Activated CD8-positive, alpha-beta memory T cell treated with anti-CD3 and anti-CD28 coated beads for 1 hour (primary cell): ENCODE measurements at places on chromosomes 6 and 20.

GRCh38 chr6:79630883-79631692 is at the start of gene SH3BGRL2:
TSS of gene SH3BGRL2 (plus strand) at chr6:79631329. CDS start at chr6:79631462, 133 bp downstream.
- DNase-seq, result no peak

- DNase-seq, result no peak
These were observed 36.2 kb upstream of the CCDC167 start for GRCh38 chr6:37535759-37536490.

DNA sequence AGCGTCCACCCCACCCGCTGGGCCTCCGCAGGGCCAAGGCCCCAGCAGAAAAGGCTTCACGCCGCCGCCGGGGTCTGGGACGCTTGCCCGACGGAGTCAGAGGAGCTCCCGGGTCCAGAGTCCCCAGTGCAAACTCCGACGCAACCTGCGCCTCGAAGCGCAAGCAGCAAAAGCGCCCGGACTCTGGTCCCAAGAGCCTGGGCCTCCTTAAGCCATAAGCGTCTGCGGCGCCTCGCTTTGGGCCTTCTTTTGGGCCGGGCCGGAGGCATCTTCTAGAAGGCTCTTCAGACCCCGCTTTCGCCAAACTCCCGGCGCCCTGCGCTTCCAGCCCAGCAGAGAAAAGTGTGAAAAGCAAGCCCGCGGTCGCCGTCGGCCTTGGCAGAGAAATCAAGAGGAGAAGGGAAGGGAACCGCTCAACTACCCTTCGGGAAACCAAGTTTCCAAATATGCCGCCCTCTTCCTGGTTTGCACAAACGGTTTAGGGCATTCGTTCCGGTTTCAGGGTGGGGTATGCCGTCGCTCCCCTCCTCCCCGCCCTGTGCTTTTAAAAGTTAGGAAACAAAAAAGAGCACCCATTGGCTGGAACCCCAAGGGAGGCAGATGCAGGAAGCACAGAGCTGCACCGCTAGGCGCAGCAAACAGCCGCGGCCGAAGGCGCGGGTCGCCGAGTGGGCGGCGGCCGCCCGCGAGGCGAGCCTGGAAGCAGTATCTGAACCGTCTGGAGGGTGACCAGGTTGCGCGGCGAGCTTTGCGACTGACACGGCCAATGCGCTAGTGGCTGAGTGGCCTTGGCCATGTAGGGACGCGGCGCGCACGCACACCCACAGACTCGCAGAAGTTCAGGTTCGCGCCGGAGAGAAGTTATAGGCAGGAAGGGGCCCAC is 1.2 kb downstream of the TBX18 start:
- no peak for DNase-seq

DNA sequence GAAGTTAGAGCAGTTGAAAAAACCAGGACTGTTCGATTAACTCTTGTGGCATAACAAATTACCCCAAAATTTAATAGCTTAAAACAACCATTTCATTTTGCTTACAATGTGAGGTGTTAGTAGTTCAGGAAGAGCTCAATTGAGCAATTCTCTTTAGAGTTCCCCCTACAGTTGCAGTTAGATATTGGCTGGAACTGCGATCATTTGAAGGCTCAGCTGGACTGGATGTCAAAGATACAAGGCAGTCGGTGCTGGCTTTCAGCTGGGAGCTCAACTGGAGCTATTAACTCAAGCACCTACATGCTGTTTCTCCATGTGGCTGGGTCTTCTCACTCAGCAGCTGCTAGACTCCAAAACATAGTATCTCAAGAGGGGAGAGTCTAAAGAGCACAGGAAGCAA is 96.0 kb upstream of the LOC128125822 start:
- DNase-seq, result no peak

- no peak for DNase-seq
These were observed 125.0 kb downstream of the C6orf118 start for GRCh38 chr6:165184192-165184979.

DNA sequence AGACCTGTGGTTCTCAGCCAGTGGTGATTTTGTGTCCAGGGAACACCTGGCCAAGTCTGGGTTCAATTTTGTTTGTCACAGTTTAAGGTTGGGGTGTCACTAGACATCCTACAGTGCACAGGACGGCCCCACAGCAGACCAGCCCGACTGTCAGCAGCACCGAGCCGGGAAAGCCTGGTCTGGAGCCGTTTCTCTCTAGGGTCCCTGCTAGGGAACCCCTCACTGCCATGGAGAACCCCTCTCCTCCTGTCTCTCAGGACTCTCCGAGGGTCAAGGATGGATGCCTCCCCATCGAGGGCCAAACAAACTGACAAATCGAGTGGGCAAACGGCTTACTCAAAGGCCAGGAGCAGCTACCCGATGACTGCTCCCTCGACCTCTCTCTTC is 15.8 kb upstream of the STX16 start:
- DNase-seq, result no peak

DNA sequence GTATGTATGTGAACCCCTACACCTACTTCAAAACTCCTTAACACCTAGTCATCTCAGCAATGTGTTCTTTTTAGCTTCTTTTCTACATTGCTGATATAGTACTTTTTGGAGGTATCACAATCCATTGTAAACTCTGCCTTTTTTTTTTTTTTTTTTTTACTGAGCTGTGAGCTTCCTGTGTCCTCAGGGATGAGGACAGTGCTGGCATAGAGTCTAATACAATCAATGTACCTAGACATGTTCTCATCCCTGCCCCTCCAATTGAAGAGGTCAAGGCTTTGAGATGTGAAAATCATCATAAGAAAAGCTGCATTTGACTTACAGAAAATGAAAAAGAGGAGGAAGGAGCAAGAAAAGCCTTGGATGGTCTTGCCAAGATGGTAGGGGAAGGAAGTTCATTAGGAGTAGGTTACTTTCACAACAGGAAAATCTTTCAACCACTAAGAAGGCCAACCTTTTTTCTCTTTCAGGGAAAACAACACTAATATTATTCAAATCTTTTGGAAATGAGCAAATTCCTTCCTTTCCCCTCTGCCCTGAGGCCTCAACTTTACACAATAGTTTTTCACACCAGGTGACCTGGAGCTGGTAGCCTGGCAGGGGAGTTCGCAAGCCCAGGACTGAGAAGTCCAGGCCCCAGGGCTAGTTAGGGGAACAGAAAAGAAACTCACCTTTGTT is 2.8 kb upstream of the JARID2 start:
- DNase-seq, result no peak

GRCh38 chr6:137726582-137726981 is 140.5 kb upstream of the TNFAIP3 start:
- no peak for DNase-seq

GRCh38 chr6:151247490-151247889 is 7.7 kb downstream of the AKAP12 start:
- no peak for DNase-seq

GRCh38 chr6:72825315-72825911 is 203.5 kb downstream of the KCNQ5 start:
- no peak for DNase-seq

DNA sequence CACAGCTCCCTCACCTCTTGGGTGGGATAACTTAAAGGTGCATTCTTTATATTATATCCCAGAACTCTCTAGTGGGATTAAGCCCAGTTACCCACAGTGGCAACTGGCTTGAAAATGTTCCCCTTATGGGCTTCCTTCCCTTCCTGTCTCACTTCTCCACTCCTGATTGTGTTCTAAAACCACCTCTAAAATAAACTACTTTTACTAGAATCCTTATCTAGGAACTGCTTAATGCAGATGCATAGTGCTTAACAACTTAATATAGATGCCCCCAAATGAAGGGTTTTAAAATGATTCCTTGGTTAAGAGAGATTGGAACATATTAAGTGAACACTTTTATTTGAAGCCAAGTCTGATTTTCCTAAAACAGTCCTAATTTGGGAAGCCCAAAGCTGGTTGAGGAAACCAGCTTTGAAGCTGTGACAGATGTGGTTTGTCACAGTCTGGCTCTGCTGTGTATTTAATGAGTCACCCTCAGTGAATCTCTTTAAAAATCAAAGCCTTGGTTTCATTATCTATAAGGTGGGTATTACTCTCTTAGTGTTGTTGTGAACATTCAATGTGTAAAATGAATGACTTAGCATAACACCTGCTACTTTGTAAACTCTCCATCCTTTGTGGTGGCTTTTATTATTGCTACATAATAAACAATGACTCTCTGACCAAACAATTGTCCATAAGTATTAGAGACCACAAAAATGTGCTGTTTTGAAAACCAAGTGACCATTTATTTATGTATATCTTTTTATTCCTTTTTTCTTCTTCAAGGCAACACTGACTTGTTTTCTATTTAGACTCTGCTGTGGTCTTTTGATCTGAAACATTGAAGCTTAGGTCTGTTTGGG is 24.4 kb downstream of the PLCB1 start:
- DNase-seq, result no peak

- DNase-seq, result no peak
These were observed 19.2 kb downstream of the BLTP3A start for GRCh38 chr6:34810936-34811632.

- DNase-seq, result no peak
These were observed 27.4 kb upstream of the BMP5 start for GRCh38 chr6:55902796-55903195.

- DNase-seq, result no peak
These were observed 315.8 kb downstream of the SOX4 start for GRCh38 chr6:21909321-21909720.

DNA sequence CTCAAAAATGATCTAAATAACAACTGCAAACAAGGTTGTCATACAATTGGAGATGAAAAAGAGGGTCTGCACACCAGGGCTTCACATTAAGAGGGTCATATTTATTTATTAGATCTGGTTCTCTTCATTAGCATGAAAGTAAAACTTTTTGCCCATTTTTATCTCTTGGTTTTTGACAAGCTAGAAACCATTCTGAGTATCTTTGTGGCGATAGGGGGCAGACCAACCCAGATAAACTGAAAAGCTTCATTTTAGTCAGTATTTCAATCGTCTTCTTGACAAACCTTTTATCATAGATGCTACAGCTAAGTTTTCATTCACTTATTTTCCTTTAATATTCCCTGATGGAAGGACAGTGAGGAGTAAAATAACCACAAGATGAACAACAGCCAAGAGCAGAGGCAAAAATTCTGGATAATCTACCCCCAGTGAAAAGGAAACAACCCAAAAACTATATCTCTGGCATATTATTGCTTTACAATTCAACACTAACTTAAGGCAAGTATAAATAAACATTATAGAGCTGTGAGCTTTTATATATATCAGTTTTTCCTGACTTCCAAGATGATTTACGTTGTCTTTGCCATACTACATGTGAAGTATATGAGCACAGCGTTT is 45.2 kb downstream of the THEMIS start:
- DNase-seq, result no peak

DNA sequence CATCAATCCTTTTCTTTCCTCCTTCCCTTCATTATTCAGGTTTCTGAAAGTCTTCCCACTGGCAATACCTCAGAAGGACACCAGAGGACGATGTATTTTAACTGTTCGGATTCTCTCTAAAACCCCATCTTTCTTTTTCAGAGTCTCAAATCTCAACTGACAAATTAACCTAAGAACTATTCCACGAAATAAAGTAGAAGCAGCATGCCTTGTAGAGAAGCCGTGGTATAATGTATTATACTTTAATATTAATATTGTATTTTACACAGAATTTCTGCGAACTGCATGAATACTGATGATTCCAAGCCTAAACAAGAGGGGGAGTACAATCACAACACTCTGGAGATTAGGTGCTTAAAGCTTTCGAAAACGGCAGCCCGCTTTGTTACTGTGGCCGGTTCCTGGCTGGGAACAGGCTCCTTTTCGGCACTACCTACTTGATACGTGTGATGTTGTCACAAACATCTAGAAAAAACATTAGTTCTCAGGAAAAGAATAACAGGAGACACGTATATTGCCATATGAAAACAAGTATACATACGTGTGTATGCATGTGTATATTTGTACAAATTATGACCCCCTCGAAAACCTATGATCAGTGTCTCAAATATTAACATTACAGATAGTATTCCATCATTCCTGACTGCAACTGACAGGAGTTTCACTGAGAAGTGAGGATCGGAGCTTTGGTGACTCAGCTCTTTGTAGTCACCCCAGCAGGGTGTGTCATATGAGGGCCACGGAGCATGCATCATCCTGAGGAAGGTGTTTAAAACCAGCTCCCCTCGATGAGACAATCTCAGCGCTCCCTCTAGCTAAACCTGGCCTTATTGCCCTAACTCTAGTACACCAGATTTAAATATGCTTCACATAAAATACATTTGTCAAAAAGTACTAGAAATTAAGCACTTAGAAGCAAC is 319.7 kb upstream of the TCF21 start:
- DNase-seq, result no peak

- no peak for DNase-seq
These were observed 128.5 kb upstream of the DST start for GRCh38 chr6:56771189-56771588.

- DNase-seq, result no peak
These were observed 120.5 kb upstream of the ENPP5 start for GRCh38 chr6:46291275-46291633.

- no peak for DNase-seq
These were observed 16.7 kb downstream of the BTN1A1 start for GRCh38 chr6:26516481-26517427.

GRCh38 chr20:53020834-53021233 is 48.7 kb downstream of the TSHZ2 start:
- no peak for DNase-seq

DNA sequence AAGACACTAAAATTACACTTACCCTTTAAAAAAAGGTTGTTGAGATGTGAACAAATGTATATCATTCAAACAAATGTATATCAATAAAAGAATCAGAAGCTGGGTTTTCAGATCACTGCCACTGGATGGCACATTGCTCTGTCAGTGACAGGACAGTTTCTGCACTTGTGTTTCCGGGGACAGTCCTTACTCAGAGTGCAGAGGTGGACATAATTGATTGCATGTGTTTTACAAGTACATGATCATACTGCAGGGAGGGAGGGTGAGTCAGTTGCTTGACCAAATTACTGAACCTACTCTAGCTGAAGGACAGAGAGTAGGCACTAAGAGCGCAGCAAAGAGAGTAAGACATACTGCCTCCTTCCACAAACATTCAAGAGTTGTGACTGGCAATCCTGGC is 302.3 kb downstream of the TENT5A start:
- no peak for DNase-seq

GRCh38 chr6:28525496-28526039 is at the start of gene GPX5:
TSS of gene GPX5 (plus strand) at chr6:28525881. CDS start at chr6:28526014, 133 bp downstream.
- no peak for DNase-seq

GRCh38 chr20:13349235-13349604 is 128.1 kb downstream of the ISM1 start:
- DNase-seq, result no peak

DNA sequence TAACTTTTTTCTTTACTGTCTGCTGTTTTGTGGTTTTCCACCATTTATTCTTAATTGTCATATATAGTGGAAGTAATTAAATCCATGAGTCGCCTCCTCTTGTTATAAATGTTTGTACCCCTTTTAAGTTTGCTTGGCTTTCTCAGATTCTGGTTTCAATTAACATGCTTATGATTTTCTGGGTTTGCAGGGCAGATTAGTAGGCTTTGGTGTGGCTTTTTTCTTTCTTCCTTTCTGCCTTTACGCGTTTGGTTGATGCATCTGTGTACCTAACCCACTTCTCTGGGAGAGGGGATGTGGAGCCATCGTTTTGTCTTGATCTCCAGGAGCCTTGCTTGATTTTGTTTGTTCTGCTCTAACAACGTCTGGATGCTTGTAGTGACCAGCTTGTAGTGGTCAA is 100.4 kb downstream of the JARID2 start:
- no peak for DNase-seq

GRCh38 chr6:33147807-33148666 is 44.2 kb downstream of the COL11A2 start:
- DNase-seq, result no peak
